ENCODE measurements at places on chromosomes 16 and 17.

DNA sequence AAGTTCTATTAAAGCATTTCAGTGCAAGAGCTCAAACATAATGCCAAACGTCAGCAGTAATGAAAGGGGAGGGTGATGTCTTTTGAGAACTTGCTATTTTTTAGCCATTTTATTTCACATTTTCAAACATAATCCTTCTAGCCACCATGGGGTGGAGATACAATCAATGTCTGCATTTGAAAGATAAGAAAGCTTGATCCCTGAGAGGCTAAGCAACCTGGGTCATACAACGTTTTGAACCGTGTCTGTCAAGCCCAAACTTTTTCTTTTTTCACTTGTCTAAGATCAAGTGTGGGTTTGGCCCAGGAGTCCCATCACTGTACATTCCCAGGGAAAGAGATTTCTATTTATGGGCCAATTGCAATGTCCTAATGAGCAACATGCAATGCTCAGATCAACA, 331.1 kb downstream of the SLC39A11 start:
- no peak for DNase-seq

GRCh38 chr17:29664743-29665480, 42.2 kb upstream of the CORO6 start:
- peak; percentile 87 for DNase-seq

GRCh38 chr17:43351691-43352090, 47.1 kb upstream of the ARL4D start:
- DNase-seq, result peak; percentile 42

- no peak for DNase-seq
Measured at GRCh38 chr17:81486199-81486810, 26.3 kb downstream of the ACTG1 start.

GRCh38 chr16:70375636-70376611, 29.2 kb downstream of the DDX19A start:
- DNase-seq, result no peak

DNA sequence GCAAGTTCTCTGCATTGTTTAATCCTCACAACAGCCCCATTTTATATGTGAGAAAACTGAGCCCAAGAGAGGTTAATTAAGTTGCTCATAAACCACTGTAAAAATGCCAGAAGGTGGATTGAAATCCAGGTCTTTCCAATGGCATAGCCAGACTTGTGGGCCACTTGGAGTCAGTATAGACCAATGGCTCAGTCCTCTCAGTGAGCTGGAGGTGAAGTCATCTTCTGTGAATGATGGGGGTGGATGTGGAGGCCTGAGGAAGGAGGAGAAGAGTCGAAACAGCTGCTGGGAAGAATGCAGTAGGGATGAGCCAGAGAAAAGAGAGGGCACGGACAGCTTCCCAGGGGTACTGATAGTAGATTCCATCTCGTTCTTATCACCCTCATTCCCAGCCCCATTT, 213.4 kb downstream of the SOX9 start:
- peak; percentile 78 for DNase-seq

DNA sequence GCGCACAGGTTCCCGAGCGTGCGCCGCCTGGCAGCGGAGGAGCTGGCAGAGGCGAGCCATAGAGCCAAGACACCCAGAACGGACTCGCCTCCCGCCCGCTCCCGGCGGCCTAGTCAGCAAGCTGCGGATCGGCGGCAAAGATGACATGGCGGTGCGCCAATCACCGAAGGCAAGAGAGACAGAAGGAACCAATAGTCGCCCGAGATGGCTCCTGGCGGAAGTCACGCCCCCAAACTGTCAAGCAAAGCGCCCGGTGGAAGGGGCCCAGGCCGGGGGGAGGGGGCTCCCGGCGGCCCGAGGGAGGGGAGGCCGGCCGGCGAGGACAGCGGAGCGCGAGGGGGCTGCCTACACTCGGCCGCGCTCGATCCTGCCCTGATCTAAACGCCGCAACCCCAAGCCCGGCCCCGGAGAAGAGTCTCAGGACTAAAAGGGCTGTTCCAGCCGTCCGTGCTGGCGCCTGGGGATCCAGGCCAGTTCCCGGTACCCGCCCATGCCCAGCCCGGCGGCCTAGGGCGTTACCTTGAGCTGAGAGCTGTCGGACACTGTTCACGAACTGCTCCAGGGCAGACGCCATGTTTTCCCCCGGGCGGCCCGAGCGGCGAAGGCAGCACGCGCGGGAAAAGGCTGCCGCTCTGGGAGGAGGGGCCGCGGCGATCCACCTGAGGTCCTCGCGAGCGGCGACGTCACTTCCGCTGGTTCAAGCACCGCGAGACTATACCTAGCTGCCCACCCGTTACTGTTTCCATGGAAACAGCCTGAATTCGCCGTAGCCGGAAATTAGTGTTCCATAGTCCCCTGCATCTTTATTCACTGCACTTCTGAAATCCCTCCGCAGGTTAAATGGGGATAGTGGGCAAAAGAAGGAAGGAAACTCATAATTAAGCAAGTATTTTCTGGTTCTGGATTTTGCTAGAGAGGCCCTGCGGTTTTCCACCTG, at the start of gene COPS3:
COPS3 (minus strand) TSS at position 634 of the 937 bp plus-strand sequence; CDS start at position 574, 60 bp downstream.
- peak; percentile 98 for DNase-seq

GRCh38 chr17:76309461-76309860, 1.4 kb upstream of the QRICH2 start:
- no peak for DNase-seq

DNA sequence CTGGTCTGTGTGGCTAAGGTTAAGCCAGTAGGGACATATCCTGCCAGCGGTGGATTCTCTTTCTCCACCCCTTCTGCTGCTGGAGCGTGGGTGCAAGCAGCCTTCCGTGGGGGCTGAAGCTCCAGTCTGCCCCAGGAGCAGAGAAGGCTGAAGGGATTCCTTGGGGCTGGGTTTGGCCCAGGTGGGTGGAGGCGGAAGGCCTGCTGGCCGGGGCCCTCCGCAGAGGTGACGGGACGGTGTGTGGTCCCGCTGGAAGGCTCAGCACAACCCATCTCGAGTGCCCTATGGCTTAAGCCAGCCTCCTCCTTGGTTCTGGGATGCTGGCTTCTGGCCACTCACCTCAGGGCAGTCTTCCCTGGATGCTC, 13.1 kb downstream of the TIMM22 start:
- DNase-seq, result no peak

DNA sequence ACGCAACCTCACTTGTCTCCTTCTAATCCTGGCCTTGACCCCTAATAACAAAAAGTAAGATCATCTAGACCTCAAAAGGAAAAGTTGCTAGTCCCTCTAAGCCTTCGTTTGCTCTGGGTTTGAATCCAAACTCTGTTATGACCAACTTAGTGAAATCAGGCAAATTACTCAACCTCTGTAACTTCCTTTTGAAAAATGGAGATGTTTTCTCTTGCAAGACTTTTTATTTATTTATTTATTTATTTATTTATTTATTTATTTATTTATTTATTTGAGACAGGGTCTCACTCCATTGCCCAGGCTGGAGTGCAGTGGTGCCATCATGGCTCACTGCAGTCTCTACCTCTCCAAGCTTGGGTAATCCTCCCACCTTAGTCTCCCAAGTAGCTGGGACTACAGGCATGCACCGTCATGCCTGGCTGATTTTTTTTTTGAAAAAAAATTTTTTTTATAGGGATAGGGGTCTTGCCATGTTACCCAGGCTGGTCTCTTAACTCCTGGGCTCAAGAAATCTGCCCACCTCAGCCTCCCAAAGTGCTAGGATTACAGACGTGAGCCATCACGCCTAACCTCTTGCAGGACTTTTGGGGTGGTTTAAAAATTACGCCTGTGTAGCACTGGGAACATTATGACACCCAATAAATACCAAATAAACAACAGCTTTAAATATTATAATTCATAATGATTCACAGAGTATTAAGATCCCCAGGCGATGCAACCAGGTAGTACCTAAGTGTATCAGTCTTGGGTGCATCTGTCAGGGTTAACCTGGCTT, 63.4 kb downstream of the PITPNC1 start:
- DNase-seq, result no peak

DNA sequence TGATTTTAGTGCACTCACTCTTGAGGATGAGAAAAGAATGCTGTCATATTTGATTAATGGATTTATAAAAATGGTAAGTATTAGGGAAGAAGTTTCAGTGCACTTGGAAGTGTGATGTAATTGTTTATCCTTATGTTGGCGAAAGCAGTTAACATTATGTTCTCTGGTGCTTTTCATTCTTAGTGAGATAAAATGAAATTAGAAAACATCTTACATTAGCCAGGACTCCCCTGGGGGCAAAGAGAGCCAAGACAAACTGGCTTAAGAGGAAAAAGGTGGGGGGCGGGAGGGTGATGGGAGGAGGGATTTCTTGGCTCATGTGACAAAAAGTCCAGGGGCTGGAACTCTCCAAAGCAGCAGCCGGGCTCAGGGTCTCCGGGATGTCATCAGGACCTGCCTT, 73.2 kb downstream of the KNOP1 start:
- no peak for DNase-seq

- no peak for DNase-seq
Measured at GRCh38 chr16:66207883-66208265, 158.6 kb upstream of the CDH5 start.

DNA sequence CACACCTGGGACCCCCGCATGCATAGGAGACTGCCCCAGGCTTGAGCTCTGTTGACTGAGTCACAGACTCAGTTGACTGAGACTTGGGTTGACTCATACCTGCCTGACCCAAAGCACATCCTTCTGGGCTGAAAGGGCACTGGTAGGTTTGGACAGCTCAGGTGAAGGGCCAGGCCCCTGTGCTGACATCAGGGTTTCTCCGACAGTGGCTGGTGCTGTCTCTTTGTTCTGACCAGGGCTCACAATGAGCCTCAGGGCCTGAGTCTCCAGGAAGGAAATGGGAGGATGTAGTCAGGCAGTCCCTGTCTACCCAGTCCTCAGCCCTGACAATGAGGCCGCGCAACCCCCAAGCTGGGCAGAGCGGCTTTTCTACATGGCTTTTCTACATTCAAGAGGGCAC, 6.5 kb downstream of the SPNS2 start:
- DNase-seq, result no peak

GRCh38 chr16:67034487-67034886, 5.5 kb downstream of the CBFB start:
- peak; percentile 38 for DNase-seq

DNA sequence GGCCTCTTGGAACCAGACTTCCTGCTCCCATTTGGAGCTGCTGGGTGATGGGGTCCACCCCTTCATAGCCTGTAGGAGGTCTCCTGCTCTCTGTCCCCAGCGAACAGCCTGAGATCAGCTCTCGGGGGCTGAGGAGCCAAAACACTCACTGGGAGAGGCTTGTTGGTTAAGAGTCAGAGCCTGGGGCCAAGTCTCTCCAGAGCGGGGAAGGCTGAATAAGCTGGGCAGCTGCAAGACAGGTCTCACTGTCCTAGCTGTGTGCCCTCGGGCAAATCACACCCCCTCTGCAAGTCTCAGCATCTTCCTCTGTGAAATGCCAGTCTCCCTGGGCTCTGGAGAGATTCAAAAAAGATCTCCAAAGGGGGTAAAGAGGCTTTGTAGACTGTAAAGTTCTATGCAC, 174.6 kb downstream of the WSCD1 start:
- DNase-seq, result no peak

DNA sequence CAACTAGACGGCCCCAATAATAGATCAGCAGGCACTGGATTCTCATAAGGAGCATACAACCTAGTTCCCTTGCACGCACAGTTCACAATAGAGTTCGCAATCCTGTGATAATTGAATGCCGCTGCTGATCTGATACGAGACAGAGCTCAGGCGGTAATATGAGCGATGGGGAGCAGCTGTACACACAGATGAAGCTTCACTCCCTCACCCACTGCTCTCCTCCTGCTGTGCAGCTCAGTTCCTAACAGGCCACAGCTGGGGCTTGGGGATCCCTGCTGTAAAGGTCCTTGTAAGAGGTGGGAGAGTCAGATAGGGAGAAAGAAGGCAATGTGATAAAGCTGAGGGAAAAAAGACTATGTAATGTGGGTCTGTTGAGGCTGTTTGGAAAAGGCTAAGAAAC, 577.5 kb downstream of the RBFOX1 start:
- DNase-seq, result no peak

- no peak for DNase-seq
Measured at GRCh38 chr16:14215941-14216340, 144.8 kb downstream of the MRTFB start.

DNA sequence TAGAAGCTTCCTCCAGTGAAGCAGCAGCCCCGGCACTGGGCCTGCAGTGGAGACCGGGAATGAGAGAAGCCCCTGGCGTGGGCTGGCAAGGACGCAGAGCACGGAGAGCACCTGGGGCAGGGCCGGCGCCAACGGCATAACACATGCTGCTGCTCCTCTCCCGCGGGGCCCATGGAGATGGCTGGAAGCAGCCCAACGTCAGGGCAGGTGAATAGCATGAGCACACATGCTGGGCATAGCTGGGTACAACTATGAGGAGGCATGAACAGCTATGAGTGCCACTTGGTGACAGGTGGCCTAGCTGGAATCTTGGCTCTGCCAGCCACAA, 46.4 kb downstream of the IRF8 start:
- DNase-seq, result no peak

- DNase-seq, result no peak
Measured at GRCh38 chr17:29771546-29771945, 148.8 kb upstream of the CORO6 start.

DNA sequence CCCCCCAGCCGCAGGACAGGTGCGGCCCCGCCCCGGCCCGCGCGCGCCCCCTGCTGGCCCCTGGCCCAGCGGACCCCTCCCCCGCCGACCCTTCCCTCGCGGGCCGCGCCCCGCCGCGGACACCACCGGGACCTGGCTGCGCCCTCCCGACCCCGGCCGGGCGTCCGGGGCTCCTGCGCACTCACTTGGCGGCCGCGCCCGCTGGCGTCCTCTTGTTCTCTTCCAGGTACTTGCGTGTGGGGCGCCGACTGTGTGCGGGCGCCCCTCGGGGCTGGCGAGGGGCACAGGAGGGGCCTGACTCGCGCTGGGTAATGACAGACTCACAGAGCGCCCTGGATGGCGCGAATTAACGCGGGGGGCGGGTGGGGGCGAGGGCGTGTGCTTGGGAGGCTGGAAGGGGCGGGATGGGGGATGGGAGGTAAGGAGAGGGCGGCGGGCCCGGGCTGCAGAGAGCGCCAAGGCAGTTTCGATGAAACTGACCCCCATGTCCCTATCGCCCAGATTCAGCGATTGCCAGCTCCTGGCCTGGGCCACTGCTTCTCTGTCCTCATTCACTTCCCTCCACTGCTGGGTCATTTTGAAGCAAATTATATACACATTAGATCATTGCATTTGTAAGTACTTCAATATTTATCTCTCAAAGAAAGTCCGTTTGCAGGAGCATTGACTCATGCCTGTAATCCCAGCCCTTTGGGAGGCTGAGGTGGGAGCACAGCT, 445 bp upstream of the DBNDD1 start:
- DNase-seq, result peak; percentile 82

DNA sequence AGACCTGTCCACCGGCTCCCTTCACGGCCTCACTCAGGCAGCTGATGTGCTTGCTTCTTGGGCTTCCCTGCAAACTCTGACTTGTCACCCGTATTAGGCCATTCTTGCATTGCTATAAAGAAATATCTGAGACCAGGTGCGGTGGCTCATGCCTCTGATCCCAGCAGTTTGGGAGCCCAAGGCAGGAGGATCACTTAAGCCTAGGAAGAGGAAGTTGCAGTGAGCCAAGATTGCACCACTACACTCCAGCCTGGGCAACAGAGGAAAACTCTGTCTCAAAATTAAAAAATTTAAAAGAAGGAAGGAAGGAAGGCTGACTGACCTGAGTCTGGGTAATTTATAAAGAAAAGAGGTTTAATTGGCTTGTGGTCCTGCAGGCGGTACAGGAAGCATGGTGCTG, 17.0 kb downstream of the SOST start:
- no peak for DNase-seq
